Renal pelvis (tissue), 12 donors: ENCODE measurements at places on chromosomes 3 and 15. TPM values are rescaled to one million over a fixed set of nuclear protein-coding genes. Genes with fewer than 3 reads are reported as not detected.

- DNase-seq: no peak
These were observed 36.9 kb upstream of the LRIG1 start for GRCh38 chr3:66537735-66538134.

The PLAAT1 gene
- polyA plus RNA-seq: 2.6 TPM

The RFTN1 gene
- 25.1 TPM for polyA plus RNA-seq

The CELSR3 gene
- 1.2 TPM for polyA plus RNA-seq
